ENCODE measurements at places on chromosomes 16 and 17.

GRCh38 chr17:4235372-4236279, 28.2 kb downstream of the ANKFY1 start:
- no peak for DNase-seq

GRCh38 chr17:19743101-19744100, 4.7 kb downstream of the ALDH3A1 start:
- no peak for DNase-seq

DNA sequence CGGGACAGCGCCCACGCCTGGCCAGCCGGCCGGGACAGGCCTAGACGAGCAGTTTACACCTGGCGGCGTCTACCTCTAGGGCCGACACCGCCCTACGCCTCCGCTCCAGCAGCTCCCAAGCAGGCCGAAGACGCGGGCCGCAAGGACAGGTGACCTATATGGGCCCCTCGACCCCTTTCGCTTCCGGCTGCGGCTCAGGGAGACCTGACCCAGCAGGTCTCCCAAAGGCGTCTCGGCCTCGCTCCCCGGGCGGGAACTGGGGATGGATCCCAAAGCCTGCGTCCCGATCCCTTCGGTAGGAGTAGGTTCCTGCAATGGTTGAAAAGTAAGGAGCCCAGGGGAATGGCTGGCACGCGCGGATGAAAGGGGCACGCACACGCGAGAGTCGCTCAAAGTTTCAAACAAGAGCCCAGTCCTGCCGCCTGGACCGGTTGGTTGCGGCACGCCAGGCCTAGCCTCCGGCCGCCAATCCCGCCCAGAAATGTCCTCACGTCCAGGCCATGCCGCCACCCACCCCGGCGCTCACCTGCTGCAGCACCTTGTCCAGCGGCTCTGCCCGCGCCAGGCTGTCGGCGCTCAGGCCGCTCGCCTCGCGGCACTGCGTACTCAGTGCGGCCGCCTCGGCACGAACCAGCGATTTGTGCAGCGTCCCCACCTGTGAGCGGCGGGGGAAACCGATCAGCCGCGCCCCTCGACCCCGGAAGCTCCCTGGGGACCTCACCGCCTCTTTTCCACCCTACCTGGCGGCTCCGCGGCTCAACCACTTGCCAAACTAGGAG, 630 bp downstream of the ESRP2 start:
- no peak for DNase-seq

- peak; percentile 93 for DNase-seq
Measured at GRCh38 chr17:57875290-57876022, 25.6 kb upstream of the MRPS23 start.

DNA sequence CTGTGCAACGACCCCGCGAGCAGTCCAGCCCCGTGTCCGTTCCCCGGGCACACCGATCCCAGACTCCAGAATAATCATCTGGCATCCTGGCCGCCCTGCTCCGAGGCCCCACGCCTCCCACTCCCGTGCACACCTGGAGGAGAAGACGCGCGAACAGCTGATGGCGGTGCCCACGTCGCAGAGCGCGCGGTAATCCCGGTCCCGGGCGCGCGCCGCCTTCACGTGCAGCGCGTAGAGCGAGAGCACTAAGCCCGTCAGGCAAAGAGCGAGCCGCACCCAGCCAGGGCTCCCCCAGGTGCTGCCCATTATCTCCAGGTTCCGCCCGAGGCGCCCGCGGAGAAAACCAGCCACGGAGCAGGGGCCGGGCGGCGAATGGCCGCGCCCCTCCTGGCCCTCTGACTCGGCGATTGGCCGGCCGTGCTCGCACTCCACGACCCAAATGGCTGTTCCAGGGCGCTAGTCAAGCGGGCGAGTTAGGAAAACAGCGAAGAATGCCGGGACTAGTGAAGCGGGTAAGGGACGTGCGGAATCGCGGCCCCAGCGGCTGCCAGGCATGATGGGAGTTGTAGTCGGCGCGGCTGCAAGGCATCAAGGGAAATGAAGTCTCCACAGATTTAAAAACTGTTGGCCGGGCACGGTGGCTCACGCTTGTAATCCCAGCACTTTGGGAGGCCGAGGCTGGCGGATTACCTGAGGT, at the start of gene VKORC1:
VKORC1 (minus strand) TSS at position 374 of the 697 bp plus-strand sequence; CDS start at position 306, 68 bp downstream.
- peak; percentile 95 for DNase-seq

DNA sequence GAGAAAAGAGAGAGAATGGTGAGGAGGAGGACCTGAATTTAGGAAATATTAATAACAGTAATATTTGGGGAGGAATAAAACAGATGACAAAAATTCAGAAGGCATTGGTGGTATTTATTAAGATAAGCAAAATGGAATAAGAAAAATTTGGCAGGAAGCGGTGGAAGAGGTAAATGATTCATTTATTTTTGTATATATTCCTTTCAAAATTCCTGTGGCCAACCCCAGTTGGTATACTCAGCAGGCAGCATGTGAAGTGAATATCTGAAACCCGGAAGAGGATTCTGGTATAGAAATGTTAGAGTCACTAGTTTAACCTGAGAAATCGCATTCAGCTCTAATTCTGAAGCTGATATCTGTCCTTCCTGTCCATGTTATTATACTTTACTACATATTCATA, 792.0 kb downstream of the KCNJ2 start:
- no peak for DNase-seq

- no peak for DNase-seq
Measured at GRCh38 chr16:50213939-50214519, 52.3 kb upstream of the ADCY7 start.

DNA sequence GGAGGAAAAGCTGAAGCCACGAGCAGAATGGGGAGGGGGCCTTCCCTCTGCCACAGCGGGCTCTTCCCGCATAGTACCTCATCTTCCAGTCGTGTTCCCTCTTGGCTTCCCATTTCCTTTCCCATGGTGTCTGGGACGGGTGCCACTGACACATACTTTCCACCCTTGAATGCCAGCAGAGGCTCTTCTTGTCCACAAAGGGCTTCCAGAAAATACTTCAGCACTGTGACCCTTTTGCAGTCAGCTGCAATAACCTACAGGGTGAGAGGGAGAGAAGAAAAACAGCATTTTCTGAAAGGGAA, 30.7 kb downstream of the HIC1 start:
- DNase-seq, result no peak

DNA sequence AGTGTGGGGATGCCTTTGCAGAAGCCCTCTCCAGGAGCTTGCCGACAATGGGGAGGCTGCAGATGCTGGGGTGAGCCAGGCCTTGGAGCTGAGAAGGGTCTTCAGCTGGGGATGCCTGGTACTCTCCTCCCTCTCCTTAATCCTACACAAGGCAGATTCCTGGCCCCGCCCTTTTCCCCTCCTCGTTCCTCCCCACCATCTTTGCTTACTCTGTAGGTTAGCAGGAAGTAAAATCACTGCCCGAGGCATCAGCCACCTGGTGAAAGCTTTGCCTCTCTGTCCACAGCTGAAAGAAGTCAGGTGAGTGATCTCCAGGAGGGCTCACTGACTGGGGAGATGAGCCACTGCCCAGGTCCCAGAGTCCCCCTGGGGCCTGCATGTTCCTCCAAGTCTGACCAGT, 38.7 kb downstream of the NLRC5 start:
- DNase-seq, result no peak

- peak; percentile 55 for DNase-seq
Measured at GRCh38 chr16:27222249-27223225, 19.2 kb downstream of the KDM8 start.

GRCh38 chr17:43986225-43986981, 18.0 kb upstream of the NAGS start:
- DNase-seq, result no peak

DNA sequence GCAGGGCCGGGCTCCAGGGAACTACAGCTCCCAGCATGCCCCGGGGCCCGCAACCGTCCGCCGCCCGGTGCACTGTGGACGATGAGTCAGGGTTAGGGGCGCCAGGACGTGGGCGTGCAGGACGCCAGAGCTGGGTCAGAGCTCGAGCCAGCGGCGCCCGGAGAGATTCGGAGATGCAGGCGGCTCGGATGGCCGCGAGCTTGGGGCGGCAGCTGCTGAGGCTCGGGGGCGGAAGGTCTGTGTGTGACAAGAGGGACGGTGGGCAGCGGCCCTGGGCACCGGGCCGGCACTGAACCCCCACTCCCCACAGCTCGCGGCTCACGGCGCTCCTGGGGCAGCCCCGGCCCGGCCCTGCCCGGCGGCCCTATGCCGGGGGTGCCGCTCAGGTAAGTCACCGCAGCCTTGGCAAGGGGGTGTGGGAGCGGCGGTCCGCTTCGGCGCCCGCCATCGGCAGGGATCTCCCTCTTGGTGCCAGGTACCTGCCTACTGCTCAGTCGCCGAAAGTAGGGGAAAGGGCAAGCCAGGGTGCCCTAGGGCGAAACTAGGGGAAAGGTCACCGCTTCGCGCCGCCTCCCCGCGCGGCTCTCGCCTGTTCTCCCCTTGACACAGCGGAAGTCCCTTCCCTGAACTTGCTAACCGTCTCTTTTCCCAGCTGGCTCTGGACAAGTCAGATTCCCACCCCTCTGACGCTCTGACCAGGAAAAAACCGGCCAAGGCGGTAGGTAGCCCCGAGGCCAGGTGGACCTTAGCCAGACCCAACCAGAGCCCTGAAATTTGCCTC, at the start of the genes ACADVL and DLG4:
ACADVL (plus strand) TSS at position 127 of the 781 bp plus-strand sequence; CDS start at position 174, 47 bp downstream.
DLG4 (minus strand) TSS at position 25 of the 781 bp plus-strand sequence.
- DNase-seq, result peak; percentile 99

DNA sequence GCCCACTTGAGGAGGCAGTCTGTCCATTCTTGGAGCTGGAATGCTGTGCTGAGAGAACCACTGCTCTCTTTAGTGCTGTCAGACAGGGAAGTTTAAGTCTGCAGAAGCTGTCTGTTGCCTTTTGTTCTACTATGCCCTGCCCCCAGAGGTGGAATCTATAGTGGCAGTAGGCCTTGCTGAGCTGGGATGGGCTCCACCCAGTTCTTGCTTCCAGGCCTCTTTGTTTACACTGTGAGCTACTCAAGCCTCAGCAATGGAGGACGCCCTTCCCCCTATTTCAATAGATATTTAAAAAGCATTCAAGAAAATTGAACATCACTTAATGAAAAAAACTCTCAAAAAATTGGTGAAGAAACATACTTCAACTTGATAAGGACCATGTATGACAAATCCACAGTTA, 313.5 kb downstream of the PHKB start:
- DNase-seq, result no peak

DNA sequence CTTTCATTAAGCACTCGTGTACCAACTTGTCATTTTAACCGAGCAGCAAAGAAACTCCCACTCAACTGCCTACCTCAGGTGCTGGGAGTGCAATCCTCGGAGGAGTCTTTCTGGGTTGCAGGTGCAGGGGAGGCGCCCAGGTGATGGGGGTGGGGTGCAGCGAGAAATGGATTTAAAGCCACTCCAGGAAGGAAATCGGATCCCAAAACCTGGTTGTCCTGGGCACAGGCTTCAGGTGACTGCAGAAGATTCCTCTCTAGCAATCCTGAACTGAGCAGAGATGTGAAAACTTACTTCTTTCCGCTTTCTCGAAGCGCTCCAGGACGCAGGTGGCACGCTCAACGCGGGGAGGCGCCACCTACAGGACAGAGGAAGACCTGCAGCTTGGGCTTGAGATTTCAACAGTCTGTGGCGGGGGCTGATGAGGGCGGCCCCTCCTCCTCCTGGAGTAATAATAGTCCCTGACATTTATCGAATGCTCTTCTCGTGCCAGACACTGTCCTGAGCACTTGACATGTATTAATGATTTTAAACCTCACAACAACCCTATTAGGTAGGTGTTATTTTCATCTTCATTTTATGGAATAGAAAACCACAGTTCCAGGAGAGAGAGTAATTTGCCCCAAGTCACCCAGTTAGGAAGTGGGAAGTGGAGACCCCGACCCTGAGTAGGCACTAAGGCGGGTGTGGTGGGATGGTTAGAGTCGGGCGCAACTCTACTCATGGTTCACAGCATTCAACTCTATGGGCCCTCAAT, 27.2 kb upstream of the SKAP1 start:
- peak; percentile 89 for DNase-seq

- no peak for DNase-seq
Measured at GRCh38 chr16:65021852-65022595, 99.8 kb downstream of the CDH11 start.

DNA sequence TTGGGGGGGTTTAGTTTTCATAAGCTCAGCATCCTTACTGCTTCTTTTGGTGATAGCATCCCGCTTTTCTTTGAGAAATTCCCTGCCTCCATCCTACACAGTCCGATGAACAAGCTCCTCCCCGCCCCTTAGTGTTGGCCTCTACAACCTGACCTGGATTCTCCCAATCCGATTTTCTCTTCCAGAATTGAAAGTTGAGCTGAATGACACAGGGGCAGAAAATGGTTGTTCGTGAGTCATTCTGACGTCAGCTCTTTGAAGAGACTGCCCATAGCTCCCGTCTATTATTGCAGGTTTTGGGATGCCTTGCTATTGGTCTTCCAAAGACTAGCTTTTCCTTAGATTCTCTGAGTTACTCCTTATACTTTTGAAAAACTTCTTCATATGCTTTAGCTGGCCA, 279.7 kb downstream of the SLC39A11 start:
- peak; percentile 23 for DNase-seq

DNA sequence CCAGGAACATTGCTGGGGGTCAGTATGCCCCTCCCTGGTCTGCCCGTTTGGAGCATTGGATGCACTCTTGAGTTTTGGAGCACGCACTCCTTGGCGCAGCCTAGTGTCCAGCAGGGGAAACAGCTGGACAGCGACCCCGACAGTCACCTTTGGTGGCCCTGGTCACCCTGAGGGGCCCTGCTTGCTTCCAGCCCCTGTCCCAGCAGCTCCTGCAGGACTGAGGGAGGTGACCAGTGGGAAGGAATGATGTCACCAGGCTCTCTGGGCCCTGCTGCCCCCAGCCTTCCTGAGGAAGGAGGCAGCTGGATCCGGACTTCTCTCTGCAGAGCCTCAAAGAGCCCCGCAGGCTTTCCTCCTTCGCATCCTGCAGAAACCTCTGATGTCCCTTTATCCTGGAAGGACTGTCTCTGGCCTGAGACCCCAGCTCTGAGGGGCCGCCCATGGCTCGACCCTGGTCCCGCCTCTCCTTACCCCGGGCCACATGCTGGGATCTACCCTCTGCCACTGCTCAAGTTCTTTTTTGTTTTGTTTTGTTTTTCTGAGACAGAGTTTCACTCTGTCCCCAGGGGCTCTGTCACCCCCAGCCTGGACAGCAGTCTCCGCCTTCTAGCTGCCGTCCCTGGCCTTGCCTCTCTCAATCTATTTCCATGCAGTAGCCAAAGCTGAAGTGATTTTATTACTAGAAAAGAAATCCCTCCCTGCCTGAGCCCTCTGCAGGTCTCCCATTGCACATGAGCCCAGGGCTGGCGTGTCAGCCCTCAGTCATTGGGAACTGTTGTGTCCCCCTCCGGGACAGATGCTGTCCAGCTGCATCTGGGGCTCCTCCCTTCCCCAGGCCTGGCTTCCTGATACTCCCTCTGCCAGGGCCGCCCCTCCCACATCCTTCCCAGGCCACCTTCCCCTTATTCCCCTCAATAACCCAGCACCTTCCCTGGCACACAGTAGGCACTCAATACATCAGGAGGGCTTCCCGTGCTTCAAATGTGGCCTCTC, 11.6 kb downstream of the ZSCAN10 start:
- DNase-seq, result no peak

DNA sequence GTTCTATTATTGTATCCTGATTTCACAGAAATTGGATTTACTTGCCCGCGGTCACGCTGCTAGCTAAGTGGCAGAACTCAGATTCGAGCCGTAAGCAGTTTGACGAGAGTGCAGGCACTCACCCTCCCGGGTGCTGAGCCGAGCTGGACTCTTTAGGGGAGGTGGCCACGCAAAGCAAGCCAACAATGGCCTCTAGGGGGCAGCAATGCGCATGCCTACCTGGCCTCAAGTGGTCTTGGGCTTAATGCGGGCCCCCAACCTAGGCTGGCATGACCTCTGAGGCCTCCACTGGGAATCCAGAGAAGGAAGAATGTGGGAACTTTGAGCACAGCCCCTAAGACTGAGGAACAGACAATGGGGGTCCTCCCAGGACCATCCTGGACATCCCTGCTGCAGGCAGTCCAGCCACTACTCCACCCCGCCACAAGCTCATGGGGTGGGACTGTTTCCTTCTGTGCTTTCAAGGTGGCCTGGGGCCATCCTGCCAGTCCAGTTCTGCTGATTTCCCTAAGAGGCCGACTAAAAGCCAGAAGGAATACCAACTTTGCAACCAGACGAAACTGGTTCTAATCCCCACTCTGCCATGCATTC, 276.5 kb downstream of the XYLT1 start:
- DNase-seq, result peak; percentile 22

All from lower leg skin (tissue), 4 donors.